ENCODE measurements at places on chromosomes 6 and 20.
A peak's percentile ranks its signal among the peaks of the same experiment; 100 is the strongest.

DNA sequence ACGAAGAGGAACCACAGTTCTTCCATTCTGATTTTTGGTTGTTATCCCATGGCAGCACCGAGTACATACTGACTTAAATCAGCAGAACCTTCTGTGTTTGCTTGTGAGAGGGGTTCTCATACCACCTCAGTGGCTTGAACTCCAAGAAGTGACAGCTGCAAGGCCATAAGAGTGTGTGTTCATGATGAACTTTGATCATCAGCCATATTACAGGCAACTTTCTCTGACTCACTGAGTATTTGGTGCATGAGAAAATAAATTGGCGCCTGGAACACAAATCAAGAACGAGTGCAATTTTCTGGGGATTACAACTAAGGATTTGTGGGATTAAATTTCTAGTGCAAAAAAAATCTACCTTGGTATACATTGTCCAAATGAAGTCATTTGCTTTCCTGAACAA lies 68.9 kb downstream of the CYP39A1 start:
- DNase-seq: no peak

GRCh38 chr6:137666202-137666774 lies 172.1 kb upstream of the OLIG3 start:
- DNase-seq: no peak

DNA sequence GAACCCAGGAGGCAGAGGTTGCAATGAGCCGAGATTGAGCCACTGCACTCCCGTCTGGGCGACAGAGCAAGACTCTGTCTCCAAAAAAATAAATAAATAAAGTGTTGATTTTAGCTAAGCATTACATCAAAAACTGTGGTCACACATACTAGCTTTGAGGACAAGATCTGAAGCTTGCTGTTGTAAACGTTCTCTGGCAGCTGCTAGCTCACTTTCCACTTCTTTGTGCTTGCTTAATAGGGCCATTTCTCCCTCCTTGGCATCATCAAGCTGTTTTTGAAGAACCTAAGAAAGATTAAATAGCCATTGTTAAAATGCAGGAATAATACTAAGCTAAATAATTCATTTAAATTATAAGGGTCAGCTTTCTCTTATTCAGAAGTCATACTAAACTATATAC lies 55.7 kb downstream of the FAM184A start:
- no peak for DNase-seq

DNA sequence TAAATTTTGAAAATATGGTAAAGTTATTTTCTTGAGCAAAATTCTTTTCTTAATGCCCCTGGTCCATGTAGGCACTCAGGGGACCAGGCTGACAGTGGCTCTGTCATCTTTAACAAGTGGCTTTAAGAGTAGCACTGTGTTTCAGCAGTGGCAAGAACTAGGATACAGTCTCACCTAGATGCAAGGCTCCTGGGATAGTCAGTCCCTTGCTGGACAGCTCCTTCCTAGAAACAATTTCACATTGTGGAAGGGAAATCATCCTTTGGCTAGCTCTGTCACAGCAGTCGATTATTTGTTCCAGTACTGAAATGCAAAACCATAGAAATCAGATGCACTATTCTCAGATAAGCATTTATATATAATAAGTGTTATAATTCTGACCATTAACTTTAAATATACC lies 175.4 kb upstream of the KCNQ5 start:
- DNase-seq: peak; percentile 20

- DNase-seq: no peak
Measured at GRCh38 chr20:40882152-40882551, 146.5 kb upstream of the TOP1 start.

GRCh38 chr20:59412875-59413284 lies 112.5 kb downstream of the EDN3 start:
- DNase-seq: no peak

- peak; percentile 66 for DNase-seq
Measured at GRCh38 chr6:53627391-53628218, 38.0 kb downstream of the KLHL31 start.

GRCh38 chr6:3665608-3666007 lies 85.9 kb downstream of the PXDC1 start:
- no peak for DNase-seq

- no peak for DNase-seq
Measured at GRCh38 chr6:25010176-25010575, 74.4 kb upstream of the RIPOR2 start.

GRCh38 chr6:154438882-154439415 lies 71.5 kb downstream of the CNKSR3 start:
- DNase-seq: no peak

GRCh38 chr6:99940582-99940981 lies 53.4 kb downstream of the MCHR2 start:
- no peak for DNase-seq

GRCh38 chr20:33897313-33897912 lies 86.3 kb downstream of the CHMP4B start:
- no peak for DNase-seq

- DNase-seq: no peak
Measured at GRCh38 chr6:83062225-83062624, 3.4 kb downstream of the UBE3D start.

GRCh38 chr6:119314885-119315272 lies 34.7 kb downstream of the MAN1A1 start:
- no peak for DNase-seq

DNA sequence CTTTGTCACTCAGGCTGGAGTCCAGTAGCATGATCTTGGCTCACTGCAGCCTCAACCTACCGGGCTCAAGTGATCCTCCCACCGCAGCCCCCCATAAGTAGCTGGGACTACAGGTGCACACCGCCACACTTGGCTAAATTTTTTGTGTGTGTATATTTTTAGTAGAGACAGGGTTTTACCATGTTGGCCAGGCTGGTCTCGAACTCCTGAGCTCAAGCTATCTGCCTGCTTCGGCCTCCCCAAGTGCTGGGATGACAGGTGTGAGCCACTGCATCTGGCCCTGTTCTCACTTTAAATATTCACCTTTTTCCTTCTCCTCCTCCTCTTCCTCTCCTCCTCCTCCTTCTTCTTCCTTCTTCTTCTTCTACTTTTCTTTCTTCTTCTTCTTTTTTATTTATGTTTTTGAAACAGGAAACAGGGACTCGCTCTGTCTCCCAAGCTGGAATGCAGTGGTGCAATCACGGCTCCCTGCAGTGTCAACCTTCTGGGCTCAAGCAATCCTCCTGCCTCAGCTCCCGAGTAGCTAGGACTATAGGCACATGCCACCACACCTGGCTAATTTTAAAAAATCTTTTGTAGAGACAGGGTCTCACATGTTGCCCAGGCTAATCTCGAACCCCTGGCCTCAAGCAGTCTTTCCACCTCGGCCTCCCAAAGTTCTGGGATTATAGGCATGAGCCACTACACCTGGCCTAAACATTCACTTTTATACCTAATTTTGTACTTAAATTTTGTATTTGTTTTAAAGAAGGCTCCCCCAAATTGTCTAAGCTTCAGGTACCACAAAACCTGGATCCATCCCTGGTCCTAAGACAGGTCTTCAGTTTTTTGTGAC lies 47.2 kb upstream of the NCOA3 start:
- peak; percentile 58 for DNase-seq

DNA sequence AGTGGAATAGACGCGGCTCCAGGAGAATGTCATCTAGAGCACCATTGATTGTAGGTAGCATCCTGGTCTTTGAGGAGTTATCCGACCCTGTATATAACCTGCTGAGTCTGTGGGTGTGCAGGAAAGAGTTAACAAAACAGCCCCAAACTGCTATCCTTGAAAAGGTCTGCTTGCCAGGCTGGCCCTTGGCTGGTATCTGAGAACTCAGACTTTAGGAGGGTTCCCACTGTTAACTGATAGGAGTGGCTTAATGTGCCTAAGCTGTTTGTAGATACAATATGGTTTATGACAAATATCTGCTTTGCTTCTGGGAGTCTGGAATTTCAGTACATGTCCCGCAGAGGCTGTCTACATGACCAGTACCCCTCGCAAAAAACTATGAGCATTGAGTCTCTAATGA lies 27.6 kb upstream of the MCUR1 start:
- no peak for DNase-seq

DNA sequence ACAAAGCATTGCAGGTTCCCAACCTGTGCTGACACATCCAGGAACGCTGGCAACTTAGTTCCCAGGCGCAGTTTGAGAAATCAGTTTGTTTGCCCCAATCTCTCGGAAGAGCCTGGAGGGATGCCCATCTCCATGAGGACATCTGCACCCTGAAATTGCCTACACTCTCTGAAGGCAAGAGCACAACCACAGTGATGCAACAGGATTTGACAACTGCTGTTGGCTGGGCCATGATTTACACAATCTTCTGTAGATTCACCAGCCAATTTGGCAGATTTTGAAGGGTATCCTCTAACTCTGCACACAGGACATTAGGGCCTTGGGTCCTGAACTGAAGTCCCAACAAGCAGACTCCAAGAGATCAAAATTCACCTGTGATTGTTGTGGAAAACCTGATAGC lies 3.4 kb downstream of the APMAP start:
- peak; percentile 75 for DNase-seq

GRCh38 chr20:11734431-11734830 lies 183.3 kb upstream of the BTBD3 start:
- no peak for DNase-seq

- no peak for DNase-seq
Measured at GRCh38 chr6:107711412-107712236, 112.5 kb downstream of the SCML4 start.

GRCh38 chr6:43627008-43627825 lies 1.8 kb downstream of the GTPBP2 start:
- DNase-seq: peak; percentile 90

DNA sequence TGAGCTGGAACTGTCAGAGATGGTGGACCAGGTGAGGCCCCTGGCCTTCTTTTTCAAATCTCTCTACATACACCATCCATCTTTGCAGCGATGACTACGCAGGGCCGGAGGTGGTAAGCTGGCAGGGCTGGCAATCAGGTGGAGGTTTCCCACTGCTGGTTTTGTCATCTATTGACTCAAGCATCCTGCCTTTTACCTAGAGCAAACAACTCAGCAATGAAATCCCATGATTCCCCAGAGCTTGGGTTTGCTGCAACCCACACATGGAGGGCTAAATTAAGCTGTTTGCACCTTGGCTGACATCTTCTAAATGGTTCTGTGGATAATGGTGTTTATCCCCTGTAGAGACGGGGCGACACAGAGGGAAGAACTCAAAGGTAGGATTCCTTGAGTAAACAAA lies 170.2 kb downstream of the SCP2D1 start:
- no peak for DNase-seq

GRCh38 chr6:137791281-137792159 lies 75.5 kb upstream of the TNFAIP3 start:
- DNase-seq: no peak

Data from MCF 10A (cell line).